ENCODE measurements at places on chromosomes 2 and 18.

DNA sequence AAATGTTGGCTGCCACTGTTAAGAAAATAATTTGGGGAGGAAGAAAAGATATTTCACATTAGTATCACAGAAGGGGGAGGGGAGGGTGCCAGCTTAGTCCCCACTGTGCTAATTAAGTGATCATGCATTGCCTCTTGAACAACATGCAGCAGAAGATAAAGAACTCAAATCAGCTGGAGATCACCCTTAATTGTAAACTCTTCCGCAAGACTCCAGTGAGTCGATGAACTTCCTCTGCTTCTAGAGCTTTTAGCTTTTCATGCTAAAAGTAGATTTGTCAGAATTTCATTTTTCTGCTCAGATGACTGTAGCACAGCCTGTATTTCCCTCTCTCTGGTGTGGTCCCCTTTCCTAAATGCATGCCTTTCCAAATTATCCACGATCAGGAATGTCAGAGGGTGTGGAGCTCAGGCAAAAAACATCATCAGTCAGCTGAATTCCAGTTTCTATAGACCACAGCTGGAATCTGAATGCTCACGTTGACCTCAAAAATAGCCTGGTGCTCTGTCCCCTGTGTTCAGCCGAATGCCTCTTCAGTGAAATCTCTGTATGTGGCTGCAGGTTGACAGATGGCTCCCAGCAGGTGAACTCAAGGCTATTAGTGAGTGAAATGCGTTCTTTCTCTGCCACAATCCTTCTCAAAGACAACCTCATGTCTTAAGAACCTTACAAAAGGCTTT lies 156.8 kb upstream of the UNC80 start:
- DNase-seq: no peak

DNA sequence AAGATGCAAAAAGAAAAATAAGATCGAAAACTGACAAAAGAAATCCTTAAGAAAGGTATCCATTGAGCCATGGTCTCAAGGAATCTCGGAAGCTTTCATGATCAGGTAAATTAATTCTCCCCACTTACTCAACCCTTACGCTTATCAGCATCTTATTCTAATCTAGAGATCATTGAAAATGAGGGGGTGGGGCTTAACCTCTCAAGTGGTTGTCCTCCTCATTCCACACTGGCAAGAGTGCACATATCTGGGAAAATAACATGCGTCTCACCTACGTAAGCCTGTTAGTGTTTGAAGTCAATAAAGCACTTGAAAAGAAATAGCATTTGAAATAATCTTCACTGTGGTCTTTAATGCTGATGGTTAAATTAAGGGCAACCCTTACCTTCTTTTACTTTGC lies 82.5 kb upstream of the NEUROD1 start:
- DNase-seq: no peak

GRCh38 chr2:33597026-33597425 lies 2.1 kb downstream of the FAM98A start:
- no peak for DNase-seq

- no peak for DNase-seq
These were observed 24.5 kb downstream of the DYNC2LI1 start for GRCh38 chr2:43798300-43798699.

DNA sequence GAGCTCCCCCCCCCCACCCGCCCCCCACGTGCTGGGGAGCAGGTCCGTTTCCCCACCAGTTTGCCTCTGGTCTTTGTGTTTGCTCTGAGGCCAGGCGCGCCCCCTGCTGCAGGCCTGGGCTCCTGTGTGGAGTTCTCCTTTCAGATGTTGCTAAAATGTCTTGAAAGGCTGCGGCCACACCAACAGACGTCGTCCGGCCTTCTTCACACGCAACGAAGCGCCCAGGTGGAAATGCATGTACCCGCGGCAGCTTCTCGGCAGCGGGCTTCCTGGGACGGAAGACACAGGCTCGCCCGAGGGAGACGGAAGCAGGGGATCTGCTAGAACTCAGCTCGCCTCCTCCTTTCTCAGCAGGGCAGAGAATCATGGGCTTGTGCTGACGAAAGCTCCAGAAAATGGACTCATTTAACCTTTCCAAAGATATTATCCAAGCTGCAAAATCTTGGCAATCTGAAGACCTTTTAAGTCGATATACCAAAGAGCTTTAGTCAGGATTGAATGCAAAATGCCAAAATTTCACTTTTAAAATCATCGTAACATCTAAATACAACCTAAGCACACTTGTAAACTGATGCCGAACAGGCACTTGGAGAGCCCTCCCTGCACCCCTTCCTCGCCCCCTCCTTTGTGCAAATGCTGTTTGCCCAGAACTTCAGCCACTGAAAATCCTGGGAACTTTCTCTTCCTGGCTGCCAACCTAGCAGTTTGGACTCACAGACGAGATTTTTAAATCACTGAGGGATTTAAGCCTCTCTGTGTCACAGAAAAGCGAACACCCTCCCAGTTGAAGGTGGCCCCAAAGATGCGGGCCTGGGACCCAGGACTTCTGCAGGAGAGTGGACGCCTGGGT lies 125.5 kb upstream of the ZNF516 start:
- peak; percentile 38 for DNase-seq

DNA sequence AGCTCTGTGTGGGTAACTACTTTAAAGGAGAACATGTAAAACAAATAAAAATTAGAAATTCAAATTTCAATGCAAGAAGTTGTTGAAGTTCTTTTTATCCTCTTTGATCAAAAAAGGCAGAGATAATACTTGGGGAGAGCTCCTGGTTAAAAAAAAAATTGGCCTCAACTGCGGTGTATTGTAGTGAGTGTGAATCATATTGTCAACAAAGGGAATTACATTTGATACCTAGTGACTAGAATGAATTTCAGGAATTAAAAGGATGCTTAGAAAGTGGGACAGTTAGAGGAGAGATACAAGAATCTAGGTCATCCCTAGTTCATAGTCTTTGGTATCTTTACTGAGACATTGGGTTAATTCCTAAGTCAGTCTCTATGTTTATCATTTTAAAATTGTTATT lies 473.0 kb downstream of the CCDC85A start:
- no peak for DNase-seq

Data from putamen (tissue), 1 donor.